ENCODE measurements at places on chromosomes 5 and 9. TPM values are rescaled to one million over a fixed set of nuclear protein-coding genes. Genes with fewer than 3 reads are reported as not detected.
A peak's percentile ranks its signal among the peaks of the same experiment; 100 is the strongest.

GRCh38 chr5:132760049-132760420, 12.8 kb downstream of the CCNI2 start:
- DNase-seq = peak; percentile 37

GRCh38 chr9:6512085-6512657, 99.2 kb downstream of the UHRF2 start:
- no peak for DNase-seq

DNA sequence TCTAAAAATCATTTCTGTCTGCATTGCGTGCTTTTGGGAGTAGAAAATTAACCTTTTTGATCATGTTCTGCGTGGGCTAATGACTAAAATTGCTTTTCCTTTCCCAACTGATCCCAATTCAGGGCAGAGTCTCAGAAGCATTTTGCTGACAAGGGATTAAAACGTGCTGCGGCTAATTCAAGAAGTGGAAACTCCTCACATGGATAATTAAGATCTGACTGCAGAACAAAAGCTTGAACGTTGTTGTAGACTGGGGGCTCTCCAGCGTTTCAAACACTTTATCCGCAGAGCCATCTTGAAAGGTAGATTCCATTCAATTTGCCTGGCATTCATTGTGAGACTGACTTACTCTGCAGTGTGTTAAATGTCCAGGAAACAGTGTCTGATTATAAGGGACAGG, 485.3 kb upstream of the DMAC1 start:
- DNase-seq = no peak

ZNF474 gene
- total RNA-seq = 0.29 TPM
